Type B pancreatic cell (in vitro differentiated cells): ENCODE measurements at places on chromosomes 12 and 14. TPM values are rescaled to one million over a fixed set of nuclear protein-coding genes. Genes with fewer than 3 reads are reported as not detected.

GRCh38 chr14:102924632-102925588 is 2.4 kb downstream of the AMN start:
- H3K27me3 ChIP-seq, result peaks cover 18% of the 10 kb centered on the region
- DNase-seq, result no peak
- no peaks in the 10 kb centered on the region for H3K36me3 ChIP-seq
- no peaks in the 10 kb centered on the region for H3K4me1 ChIP-seq
- H3K4me3 ChIP-seq, result no peak overlapping the region
- H3K27ac ChIP-seq, result no peak overlapping the region

- no peaks in the 10 kb centered on the region for H3K36me3 ChIP-seq
- peak overlapping the region; percentile 54 for H3K27ac ChIP-seq
- H3K4me1 ChIP-seq, result peaks cover 18% of the 10 kb centered on the region
- H3K4me3 ChIP-seq, result no peak overlapping the region
- H3K27me3 ChIP-seq, result peaks cover 3% of the 10 kb centered on the region
Observed at GRCh38 chr14:75249251-75249957, 29.2 kb upstream of the FOS start.

DNA sequence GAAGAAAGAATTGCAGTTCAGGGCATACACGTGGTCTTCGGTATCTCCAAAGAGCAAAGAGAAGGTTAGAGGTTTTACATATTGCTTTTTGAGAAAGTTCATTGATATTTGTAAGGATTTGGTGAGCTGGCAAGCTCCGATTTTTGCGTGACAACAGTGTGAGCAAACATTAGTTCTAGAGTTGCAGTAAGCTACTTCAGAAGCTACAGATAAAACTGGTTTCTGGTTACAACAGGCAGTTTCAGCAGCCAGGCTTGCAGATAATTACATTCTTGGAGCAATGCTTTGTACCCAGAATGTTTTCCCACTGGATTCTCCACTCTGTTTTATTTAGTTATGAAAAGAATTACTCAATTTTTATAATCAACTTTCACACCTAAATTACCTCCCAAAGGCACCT is 28.2 kb downstream of the KLRK1 start:
- peaks cover 7% of the 10 kb centered on the region for H3K36me3 ChIP-seq
- no peak for DNase-seq
- no peaks in the 10 kb centered on the region for H3K27me3 ChIP-seq
- H3K4me1 ChIP-seq, result peaks cover 5% of the 10 kb centered on the region
- H3K27ac ChIP-seq, result no peak overlapping the region

GRCh38 chr14:90330203-90331196 is 1.2 kb downstream of the NRDE2 start:
- H3K36me3 ChIP-seq, result peaks cover 7% of the 10 kb centered on the region
- peaks cover 19% of the 10 kb centered on the region for H3K4me1 ChIP-seq
- DNase-seq, result no peak
- peak overlapping the region; percentile 94 for H3K4me3 ChIP-seq

DNA sequence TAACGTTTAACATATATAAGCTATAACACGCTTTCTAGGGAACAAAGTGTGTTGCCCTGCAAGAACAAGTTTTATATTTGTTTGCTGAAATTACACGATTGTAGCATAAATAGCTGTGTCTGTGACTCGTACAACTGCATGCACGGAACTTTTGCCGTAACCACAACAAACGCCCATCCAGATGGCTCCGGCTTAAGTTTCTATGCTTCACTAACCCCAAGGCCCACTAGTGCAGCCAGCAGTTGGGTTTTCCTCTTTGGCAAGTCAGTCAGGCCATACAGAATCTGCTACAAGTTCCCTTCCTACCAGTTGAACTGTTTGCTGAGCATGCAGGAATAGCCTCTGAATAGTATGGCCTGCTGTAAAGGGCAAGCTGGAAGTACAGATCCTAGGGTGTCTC is 12.1 kb downstream of the CSRP2 start:
- H3K27ac ChIP-seq, result no peak overlapping the region
- no peak overlapping the region for H3K4me3 ChIP-seq
- DNase-seq, result no peak
- H3K27me3 ChIP-seq, result no peaks in the 10 kb centered on the region
- H3K4me1 ChIP-seq, result peaks cover 19% of the 10 kb centered on the region

GRCh38 chr12:14577344-14577743 is 9.7 kb upstream of the PLBD1 start:
- no peak overlapping the region for H3K27ac ChIP-seq
- no peaks in the 10 kb centered on the region for H3K27me3 ChIP-seq
- no peaks in the 10 kb centered on the region for H3K36me3 ChIP-seq
- H3K4me3 ChIP-seq, result no peak overlapping the region

Gene CCDC197
- total RNA-seq, result not detected in 2 replicates

Gene GARIN6
- not detected in 2 replicates for total RNA-seq
